ENCODE measurements at places on chromosomes 7 and 10. TPM values are rescaled to one million over a fixed set of nuclear protein-coding genes. Genes with fewer than 3 reads are reported as not detected.

GRCh38 chr7:12655161-12655560 is 32.3 kb upstream of the ARL4A start:
- no peak for DNase-seq

DNA sequence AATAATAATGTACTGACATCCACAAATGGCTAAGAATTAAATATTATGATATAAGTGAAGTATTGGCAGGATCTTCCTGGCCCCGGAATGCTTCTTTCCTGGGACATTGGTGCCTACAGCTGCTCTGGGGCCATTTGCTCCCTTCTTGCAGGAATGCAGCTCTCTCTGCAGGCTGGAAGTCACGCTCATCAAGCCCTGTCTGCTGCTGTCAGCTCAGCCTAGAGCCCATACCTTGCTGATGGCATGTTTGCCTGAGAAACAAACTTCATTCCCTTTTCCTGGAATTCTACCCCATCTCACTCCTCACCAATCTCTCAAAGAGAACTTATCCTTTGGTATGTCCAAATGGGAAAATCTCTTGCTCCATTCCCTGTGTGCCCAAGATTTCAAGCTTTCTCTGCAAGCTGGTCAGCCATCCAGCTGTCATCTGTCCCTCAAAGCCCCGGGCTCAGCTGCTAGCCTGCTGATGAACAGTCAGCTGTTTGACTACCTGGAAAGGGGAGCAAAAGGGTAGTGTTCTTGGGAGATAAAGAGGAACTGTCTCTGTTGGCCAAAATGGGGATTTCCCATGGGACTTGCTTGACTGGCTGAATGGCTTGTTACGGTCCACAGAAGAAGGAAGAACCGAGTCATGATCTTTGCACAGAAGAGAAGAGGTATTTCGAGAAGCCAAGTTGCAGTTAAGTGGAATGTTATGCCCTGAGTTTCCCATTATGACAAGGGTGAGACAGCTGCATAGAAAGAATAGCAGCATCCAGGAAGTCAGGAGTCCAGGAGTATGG is 12.0 kb upstream of the RASSF4 start:
- peak; percentile 86 for DNase-seq

- peak; percentile 22 for DNase-seq
These were observed 659.6 kb upstream of the ANKRD30A start for GRCh38 chr10:36465604-36466379.

DNA sequence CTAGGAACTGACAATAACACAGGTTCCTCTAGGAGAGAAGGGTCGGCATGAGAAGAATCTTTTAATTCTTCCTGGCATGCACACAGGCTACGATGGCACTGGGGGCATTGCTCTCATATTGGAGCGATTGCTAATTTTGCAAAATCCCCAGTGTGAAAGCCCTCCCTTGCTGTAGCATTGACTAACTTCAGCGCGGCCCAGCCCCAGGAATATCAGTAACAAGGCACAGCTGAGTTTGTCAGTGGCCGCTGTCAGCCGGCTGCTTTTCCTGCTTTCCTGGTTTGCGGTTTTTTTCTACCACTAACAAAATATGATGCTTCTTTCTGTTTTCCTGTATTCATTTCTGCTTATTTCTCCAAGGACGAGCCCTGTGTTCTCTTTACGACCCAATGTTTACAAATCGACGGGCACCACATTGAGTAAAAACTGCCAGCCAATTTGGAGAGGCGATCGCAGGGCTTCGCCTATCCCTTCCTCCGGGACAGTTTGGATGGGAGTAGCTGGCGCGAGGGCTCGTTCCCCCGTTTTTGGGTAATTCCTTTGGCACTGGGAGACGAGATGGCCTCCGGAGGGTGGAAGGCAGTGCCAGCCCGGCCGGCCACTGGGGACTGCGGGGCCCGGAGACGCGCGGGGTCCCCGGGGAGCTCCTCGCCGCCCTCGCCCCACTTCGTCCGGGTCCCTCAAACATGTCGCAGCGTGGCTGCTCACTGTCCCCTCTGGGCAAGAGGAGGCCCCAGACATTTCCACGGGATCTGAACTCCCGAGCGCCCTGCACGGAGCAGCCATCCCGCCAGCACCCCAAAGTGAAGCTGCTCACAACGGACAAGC is 967 bp downstream of the ADARB2 start:
- no peak for DNase-seq

GRCh38 chr10:115093776-115094408 is 727 bp downstream of the ATRNL1 start:
- no peak for DNase-seq

DNA sequence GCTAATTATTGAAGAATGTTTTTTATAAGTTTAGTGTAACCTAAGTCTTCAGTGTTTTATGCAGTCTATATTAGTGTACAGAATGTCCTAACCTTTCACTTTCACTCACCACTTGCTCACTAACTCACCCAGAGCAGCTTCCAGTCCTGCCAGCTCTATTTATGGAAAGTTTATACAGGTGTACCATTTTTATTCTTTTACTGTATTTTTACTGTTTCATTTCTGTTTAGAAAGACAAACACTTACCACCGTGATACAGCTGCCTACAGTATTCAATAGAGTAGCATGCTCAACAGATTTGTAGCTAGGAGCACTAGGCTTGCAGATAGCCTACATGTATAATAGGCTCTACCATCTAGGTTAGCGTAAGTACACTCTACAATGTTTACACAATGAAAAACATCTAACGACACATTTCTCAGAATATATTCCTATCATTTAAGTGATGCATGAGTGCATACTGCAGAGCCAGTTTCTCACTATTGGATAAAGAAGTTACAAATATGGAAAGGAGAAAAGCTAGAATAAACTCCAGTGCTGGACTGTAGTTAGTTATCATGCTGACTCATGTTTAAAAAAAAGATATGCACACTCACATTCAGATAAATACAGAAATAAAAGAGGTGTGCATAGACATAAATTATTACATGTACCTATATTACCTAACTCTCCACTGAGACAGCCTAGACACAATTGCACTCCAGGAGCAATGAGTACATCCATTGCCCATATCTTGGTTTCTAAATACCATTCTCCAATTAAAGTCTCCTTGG is 30.4 kb downstream of the STEAP1B start:
- DNase-seq: no peak

Gene TBXAS1
- 35.5 TPM for total RNA-seq

Gene SPDYE16
- not detected for total RNA-seq

DNA sequence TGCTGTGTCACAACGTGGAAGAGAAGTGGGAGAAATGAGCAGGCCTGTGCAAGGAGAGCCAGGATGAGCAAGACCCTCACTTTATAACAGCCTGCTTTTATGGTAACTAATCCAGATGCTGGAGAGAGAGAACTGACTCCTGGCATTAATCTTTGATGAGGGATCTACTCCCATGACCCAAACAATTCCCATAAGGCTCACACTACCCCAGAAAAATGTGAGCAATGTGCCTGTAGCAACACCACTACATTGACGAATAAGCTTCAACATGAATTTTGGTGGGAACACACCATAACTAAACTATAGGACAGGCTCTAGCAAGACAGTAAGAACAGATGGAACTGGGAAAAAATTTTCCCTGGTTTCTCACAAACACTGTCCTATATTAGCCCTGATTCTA is 173.6 kb upstream of the PRSS58 start:
- DNase-seq: no peak

Gene CHCHD3
- 116 TPM for total RNA-seq

DNA sequence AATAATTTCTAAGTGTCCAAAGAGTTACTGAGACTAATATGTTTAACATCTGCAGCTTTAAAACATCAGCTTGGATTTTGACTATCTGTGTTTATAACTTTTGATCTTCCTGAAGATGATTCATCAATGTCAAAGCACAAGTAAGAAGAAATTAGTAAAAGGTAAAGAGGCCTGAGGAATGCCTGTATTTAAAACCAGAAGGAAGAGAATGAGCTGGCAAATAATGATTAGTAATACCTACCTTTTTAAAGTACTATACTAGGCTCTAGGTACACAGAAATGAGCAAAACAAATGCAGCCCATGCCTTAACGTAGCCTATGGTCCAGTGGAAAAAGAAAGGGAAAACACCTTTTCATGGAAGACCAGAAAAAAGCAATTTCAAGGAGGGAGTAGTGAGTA is 158.0 kb downstream of the KCND2 start:
- DNase-seq: no peak

GRCh38 chr10:124670849-124671248 is 73.3 kb downstream of the FAM53B start:
- no peak for DNase-seq

Gene PNLIPRP3
- not detected for total RNA-seq

GRCh38 chr7:134925766-134926165 is 60.5 kb upstream of the AGBL3 start:
- DNase-seq: no peak

Data from renal cortical epithelial cell (primary cell).